ENCODE measurements at places on chromosomes 4 and X.

- no peak for DNase-seq
Observed at GRCh38 chr4:146415829-146416228, 105.9 kb downstream of the SLC10A7 start.

DNA sequence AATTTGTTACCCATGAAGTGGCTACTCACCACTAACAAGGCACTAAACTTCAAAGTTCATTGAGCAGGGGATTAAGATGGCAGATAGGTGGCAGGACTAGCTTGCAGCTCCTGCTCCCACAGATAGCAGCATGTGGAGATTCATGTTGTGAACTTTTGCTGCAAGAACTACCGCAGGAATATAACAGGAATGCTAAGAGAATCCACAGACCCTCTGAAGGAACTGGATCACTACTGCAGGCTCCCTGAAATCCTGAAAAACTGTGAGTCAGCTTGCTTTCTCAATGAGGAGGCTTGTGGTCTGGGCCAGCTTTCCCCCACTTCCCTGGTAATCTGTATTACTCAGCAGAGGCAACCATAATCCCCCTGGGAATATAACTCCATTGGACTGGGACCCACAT lies 118.5 kb upstream of the VCX2 start:
- no peak for DNase-seq

- no peak for DNase-seq
Observed at GRCh38 chr4:99947608-99948007, 1.2 kb upstream of the DNAJB14 start.

GRCh38 chr4:8047837-8048678 lies 108.4 kb upstream of the AFAP1 start:
- no peak for DNase-seq

- DNase-seq: no peak
Observed at GRCh38 chr4:186920483-186920882, 196.8 kb upstream of the FAT1 start.

Measured in C1 segment of cervical spinal cord (tissue), 14 donors.